ENCODE measurements at places on chromosomes 12 and 14.
A peak's percentile ranks its signal among the peaks of the same experiment; 100 is the strongest.

DNA sequence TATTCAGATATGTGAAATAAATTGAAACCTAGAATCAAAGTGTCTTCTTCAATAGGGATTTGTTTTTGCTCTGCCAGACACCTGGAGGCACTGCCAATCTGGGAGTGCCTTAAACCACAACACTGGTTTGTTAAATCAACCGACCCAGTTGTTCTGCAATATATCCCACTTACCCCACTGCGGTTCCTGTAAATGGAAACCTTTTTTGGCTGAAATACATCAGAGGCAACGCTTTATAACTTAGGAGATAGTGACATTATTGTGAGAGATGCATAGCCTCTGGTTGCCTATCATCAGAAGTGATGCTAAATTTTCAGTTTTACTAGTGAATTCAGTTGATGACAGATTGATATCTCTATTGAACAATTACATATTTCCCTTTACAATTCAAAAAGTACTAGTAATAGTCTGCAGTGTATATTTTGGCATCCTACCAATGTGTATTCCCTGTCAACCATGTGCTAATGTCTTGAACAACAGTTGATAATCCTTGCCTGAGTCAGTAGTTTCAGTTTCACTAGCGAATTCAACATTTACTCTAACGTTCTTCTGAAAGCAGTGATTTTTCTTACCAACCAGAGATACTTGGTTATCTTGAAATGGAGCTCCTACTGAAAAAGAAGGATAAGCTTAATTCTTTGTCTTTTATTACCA is 30.5 kb downstream of the PPP2R5C start:
- DNase-seq, result peak; percentile 70

DNA sequence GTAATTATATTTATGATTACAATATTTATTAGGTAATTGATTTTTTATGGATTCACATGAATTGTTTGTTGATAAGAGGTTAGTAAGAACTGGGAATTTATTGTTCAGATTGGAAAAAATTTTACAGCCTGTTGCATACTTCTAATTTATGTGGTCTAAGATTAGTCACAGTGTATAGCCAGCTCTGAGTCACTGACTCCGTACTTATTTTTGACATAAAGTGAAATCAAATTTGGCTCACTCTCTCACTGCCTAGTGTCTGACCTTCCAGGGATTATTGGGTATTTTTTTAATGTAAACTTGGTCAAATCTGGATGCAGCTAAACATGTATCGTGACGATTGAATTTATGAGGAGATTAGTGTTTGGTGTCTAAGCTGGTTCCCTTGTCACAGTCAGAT is 109.3 kb downstream of the PTPRQ start:
- DNase-seq, result peak; percentile 63

DNA sequence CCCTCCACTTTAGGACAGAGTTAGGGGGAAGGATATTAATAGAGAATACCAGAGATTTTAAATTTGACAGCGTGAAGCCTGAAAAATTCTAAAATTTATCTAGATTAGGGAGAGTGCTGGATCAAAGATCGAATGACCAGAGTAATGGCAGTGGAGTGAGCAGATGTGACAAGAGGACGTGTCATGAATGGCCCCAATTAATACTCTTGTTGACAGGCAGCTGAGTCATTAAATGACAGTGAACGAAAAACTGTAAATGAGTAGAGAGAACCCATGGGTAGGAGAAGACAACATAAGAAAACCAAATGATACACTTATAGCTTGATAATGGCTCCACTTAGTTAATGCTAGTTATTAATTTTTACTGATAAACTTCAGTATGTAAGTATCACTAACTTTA is 73.9 kb upstream of the PLEKHA5 start:
- DNase-seq, result no peak

DNA sequence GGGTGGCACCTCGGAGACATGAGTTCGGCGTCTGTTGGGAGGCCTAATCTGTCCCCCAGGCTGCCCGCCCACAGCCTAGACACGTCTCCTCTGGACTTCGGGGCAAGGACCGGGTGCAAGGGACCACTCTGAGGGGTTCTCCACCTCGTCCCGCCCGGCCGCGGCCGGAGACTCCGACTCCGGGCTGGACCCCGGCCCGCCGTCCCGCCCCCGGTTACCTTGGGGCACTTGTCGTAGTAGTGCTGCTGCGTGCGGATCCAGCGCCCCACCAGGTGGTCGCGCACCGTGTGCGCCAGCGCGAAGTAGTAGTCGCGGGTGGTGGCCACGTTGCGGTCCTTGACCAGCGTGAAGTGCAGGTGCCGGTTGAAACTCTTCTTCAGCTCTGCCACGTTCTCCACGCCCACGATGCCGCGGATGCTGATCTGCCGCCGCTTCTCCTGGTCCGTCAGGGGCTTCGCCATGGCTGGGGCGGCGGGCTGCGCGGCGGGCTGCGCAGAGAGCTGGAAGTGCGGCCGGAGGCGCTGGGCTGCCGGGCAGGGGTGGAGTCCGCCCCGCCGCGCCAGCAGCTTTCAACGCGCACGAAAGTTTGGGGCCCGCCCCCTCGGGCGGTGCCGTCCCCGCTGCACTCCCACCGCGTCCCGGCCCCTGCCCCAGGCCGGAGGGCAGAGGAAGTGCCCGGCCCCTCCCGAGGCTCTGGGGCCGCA is at the start of gene PYGL:
PYGL (minus strand) TSS at position 541 of the 704 bp plus-strand sequence; CDS start at position 461, 80 bp downstream.
- DNase-seq, result peak; percentile 85

DNA sequence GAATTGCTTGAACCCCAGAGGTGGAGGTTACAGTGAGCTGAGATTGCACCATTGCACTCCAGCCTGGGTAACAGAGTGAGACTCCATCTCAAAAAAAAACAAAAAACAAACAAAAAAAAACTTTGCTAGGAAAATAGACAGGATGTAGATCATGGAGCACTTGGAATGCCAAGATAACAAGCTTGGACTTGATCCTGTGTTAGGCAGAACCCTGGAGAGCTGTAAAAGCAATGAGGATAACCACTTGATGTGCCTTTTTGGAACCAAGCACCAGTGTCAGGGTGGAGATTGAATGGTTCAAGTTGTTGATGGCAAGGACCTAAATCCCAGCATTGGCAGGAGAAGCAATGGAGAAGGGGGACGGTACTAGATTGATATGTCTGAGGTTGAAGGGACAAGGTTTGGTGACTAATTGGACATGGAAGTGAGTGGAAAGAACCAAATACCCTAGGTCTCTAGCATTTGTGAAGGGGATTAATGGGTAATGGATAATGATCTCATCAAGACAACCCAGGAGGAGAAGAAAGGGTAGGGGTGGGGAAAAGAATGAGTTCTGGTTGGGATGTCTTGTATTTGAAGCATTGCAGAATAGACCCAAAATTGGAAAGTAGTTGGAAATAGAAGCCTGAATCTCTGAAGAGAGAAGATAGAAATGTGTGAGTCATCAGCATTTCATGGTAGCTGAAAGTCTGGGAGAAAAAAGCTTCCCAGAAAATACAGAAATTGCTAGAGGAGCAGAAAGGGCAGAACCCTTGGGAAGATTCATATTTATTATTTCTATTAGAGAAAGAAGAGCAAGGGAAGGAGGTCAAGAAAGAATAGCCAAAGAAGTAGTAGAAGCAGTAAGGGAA is 176.7 kb downstream of the NUAK1 start:
- DNase-seq, result peak; percentile 10

DNA sequence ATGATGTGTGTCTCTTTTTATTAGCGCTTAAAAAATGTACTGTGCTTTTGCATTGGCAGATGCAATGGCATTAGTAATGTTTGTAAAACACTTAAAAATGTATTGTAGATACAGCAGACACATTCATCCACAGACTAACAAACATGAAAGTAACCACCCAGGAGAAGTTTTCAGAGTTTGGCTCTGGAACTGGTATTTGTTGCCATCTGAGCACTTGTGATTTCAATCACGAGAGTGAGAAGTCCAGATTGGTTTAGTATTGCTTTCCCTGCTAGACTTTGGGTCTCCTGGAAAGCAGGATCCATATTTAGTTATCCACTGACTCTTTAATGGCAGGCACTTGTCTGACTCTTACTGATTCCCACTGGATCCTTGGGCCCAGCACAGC is 13.2 kb downstream of the RASSF8 start:
- DNase-seq, result peak; percentile 81

DNA sequence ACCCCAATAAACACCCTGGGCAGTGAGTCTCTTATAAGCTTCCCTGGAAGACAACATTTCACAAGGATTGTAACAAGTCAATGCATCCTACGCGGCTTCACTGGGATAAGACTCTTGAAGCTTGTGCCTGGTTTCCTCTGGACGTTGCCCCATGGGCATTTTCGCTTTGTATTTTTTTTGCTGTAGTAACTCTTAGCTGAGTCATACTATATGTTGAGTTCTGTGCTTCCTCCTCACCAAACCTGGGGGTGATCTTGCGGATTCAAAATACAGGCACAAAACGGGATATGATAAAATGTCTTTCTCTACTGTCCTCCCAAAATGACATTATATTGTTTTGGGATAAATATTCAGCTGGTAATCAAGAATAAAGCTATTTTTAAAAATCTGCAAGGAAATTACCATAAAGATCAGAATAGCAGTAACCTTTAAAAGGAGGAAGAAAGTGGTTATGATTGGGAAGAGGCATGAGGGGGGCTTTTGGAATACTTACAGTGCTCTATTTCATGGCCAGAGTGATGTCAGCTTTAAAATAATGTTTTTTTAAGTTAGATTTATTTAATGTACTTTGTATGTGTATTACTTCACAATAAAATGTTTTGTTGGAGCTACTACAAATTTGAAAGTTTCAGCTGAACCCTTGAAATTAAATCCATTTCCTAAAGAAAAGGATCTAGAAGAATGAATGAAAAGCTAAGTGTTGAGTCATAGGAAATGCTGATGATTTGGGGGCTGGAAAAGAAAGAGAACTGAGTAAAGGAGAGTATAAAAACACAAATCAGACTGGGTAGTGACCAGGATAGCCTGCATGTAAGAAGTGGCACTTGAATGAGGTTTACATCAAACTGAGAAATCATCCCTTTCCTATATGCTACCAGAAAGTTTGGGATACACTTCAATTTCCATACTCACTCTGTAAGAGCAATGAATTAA is 14.7 kb downstream of the BTBD7 start:
- peak; percentile 33 for DNase-seq

DNA sequence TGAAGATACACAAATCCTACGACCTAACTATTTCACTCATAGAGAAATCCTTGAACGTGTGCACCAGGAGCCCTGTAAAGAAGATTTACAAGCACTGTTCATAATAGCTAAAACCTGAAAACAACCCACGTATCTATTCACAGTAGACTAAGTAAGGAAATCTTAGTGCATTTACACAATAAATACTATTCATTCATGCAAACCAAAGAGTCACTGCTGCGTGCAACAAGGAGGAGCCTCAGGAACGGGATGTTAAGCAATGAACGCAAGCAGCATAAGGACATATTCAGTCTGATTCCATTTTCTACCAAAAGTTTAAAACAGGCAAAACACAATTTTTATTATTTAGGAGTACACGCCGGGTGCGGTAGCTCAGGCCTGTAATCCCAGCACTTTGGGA is 176.6 kb downstream of the TTC7B start:
- no peak for DNase-seq

DNA sequence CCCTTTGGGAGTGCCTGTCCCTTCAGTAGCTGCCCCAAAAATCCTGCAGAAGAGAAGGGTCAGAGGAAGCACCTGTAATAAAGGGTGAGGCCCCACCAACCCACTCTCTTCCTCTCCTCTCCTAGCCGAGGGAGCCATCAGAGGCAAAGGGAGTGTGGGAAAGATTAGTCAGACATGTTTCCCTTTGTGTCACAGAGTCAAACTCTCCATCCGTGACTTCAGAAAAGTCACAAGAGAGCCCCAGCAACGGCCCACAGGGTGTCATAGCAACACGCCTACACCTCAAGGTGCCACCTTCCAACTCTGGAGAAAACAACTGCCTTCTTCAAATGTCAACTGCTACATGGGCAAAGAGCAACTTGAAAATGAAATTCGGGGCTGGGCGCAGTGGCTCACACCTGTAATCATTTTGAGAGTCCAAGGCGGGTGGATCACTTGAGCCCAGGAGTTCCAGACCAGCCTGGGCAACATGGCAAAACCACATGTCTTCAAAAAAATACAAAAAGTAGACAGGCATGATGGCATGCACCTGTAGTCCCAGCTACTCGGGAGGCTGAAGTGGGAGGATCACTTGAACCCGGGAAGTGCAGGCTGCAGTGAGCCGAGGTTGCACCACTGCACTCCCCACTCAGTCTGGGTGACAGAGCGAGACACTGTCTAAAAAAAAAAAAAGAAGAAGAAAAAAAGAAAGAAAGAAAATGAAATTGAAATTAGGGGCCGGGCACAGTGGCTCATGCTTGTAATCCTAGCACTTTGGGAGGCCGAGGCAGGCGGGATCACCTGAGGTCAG is 17.7 kb upstream of the CD27 start:
- no peak for DNase-seq

DNA sequence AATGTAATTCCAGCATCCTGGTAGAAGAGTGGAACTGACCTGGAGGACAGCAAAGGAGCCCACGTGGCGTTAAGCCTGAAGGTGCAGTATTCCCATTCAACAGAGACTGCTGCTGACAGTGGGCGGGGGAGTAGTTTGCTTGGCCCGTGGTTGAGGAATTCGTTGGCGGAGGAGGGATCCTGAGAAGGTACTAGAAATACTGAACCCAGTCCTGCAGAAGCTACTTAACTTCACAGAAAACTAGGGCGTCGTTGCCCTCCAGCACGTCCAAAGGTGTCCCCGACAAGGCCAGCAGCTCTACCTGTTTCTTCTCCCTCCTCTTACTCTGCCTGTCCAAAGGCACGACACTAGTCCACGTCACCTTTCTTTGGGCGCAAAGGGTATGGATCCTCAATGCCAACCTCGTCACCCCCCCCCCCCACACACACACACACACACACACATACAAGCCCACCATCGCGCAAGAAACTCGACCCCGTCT is 303 bp downstream of the PUS7L start:
- no peak for DNase-seq

DNA sequence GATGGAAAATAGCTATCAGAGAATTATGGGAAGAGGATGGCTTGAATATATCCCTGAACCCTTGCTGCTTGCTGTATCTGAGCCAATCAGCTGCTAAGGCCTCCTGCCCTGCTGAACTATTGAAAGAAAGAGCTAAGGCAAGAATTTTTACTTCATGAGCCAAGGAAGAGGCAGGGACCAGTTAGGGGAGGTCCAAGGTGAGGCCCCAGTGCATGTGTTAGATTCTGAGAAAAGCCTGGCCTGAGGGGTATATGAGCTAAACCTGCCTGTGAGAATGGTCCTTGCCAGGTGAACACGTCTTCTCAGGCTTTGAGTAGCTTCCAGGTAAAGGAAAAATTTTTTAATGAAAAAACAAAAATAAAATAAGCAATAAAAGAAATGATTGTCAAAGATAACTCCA is 218.0 kb downstream of the SYT1 start:
- no peak for DNase-seq

DNA sequence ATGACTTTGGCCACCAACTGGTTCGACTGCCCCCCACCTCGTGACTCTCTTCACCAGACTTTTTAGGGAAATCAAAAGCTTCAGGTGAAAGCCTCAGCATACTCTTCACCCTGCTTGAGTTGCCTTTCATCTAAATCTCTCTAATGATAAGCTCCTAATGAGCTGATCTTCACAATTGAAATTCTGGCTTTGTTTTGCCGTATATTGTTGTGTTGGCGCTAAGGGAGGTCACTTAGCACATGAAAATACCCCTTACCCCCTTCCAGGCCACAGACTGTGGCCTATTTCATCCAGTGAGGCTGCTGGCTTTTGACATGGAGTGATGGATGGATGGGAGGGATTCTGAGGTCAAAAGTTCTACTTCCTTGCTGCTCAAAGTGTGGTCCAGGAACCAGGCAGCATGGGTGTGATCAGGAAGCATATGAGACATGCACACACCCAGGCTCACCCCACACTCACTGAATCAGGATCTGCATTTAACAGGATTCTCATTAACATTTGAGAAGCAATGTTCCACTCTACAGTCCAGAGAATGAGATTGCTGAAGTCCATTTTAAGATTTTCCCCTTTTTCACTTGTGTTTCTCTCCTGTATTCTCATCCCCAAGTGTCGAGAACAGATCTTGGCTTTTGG is 131.4 kb downstream of the DACT1 start:
- no peak for DNase-seq

- DNase-seq, result no peak
Measured at GRCh38 chr14:83301791-83302190, 1768.1 kb upstream of the SEL1L start.

Measured in muscle of leg (tissue), 16 donors.